SJSA1 (cell line): ENCODE measurements at places on chromosomes 6 and 20. TPM values are rescaled to one million over a fixed set of nuclear protein-coding genes. Genes with fewer than 3 reads are reported as not detected.

DNA sequence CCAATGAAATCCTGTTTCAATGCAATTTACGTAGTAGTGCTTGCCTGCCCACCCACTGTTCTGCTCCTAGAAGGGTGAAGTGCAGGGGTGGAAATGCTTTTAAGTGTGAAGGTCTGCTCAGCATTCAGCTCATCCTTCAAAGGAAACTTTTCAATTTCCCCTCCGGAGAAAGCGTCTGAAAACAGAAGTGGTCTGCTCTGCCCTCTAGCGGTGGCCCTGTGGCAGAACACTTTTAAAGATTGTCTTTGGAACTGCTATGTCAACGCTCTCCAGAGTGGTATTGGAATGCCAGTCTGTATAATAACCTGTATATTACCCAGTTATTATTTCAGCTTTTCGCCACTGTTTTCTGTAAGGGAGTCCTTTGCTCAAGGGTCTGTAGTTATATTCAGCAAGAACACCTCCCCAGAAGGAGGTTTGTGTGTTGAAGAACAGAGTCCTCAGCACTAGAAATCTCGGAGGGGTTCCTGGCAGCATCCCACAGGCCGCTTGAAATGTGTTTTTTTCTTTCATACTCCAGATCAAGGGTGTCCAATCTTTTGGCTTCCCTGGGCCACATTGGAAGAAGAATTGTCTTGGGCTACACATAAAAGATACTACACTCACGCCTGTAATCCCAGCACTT is 63.1 kb upstream of the KLHL31 start:
- peak; percentile 65 for DNase-seq

DNA sequence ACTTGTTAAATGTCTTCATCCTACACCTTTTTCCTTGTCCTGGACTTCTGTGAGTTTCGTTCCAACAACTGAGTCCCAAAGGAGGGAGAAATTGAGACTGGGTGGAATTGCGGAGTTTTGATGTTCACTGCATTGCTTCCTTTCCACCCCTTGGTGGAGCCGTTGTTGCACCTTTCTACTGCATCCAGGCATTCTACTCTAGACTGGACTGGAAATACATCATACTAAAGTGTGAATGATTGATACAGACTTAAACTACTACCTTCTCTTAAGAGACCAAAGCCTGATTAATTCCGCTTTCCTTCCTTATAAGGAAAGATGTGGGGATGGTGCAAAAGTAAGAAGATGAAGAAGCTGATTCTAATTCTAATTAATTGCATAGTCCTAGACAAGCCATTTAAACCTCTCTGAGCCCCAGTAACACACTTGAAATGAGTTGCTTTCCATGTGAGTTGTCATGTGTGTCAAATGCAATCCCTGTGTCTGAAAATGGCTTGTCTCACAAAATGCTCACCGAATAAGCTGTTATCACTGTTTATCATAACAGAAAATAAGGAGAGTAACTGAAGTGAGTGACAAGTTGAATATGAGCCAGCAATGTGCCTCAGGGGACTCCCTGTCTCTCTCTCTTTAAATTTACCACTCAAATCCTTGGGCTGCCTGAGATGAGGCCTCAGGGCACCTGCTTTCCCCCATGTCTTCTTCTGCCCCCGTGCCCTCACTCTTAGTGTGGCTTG is 338.3 kb upstream of the CHD6 start:
- DNase-seq: no peak

Gene KCNK5
- not detected in 2 replicates for total RNA-seq

Gene MYLK2
- total RNA-seq: 0.82 and 1.0 TPM in 2 replicates

Gene PGBD1
- total RNA-seq: 13.4 and 13.5 TPM in 2 replicates

DNA sequence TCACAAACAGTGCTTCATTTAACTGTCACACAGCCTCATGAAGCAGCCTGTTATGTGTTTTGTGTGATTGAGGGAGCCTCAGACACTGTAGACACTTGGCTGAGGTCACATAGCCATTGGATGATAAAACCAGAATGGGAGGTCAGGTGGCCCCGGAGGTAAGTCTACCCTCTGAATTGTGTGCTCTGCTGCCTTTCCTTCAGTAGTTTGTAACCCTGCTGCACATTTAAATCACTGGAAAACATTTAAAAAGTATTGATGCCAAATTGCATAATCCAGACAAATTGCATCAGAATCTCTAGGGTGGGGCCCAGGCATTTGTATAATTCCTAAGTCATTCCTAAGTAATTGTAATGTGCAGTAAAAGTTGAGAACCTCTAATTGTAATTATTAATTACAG is 85.2 kb upstream of the ECI2 start:
- no peak for DNase-seq

GRCh38 chr20:14470231-14470899 is 133.0 kb upstream of the FLRT3 start:
- DNase-seq: no peak

Gene ABHD16B
- total RNA-seq: not detected in 2 replicates

GRCh38 chr6:155187106-155187505 is 76.7 kb upstream of the CLDN20 start:
- no peak for DNase-seq

GRCh38 chr6:159094444-159095252 is 49.9 kb upstream of the TAGAP start:
- no peak for DNase-seq

DNA sequence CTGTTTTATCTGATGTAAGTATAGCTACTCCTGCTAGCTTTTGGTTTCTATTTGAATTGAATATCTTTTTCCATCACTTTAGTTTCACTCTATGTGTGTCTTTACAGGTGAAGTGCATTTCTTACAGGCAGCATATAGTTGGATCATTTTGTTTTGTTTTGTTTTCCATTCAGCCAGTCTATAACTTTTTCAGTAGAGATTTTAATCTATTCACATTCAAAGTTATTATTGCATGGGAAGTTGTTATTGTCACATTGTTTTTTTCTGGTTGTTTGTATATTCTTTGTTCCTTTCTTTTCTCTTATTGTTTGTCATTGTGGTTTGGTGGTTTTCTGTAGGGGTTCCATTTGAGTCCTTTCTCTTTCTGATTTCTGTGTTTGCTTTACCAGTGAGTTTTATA is 151.2 kb downstream of the PDE10A start:
- DNase-seq: no peak

Gene GPR63
- 0.44 and 1.4 TPM in 2 replicates for total RNA-seq

DNA sequence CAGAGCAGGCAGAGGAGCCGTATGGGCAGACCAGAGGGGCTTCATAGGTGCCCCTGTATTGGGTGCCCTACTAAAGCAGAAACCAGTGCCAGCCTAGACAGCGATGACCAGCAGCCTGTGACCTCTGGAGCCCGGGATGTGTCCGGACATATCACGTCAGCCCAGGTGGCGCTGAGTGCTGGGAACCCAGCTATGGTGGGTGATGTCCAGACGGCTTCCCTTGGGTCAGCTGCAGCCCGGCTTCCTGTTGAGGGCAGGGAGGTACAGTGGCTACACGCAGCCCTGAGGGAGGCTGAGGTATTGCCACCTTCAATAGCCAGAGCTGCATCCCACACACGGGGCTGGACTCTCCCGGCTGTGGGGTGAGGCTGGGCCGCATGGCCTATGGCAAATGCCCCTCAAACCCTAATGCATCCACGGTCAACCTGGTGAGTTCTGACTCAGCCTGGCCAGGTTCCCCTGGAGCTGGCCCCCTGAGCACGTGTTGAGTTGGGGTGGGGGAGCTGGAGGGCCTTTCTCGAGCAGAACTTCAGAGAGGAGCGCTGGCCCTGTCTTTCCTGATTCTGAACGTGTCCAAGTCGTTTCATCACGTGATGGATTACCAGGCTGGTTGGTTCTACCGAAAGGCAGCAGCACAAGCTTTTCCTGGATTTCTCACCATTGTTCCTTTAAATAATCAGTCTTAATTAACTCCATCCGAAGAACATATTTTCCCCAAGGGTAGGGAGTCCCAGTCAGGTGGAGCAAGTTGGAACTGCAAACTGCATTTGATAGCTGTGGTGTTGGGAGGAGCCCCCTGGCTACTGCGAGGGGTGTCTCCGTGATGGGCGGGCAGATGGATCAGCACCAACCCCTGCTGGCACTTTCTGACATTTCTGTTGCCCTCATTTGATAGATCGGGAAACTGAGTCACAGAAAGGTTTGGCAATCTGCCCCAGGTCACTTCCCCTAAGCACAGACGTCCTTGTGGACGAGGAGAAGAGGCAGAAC is 7.1 kb upstream of the MYT1 start:
- no peak for DNase-seq

Gene RFX6
- total RNA-seq: not detected in 2 replicates

DNA sequence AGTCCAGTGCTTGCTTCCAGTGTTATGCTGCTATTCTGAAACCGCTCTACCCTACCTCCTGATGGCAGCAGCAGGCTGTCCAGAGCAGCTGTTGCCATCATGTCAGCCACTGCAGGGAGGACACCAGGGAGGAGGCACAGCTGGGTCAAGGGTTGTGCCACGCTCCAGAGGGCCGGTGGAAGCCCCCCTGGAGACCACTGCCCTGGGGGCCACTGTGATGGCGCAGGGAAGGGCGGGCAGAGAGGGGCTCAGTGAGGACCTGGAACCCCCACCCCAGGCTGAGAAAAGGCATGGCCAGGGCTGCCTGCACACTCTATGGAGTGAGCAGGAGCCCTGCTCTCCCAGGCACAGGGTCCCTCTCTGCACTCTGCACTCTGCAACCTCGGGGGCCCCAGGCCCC is 271.3 kb upstream of the BTBD3 start:
- DNase-seq: no peak

- no peak for DNase-seq
These were observed 14.5 kb downstream of the ASF1A start for GRCh38 chr6:118908441-118908840.

- no peak for DNase-seq
These were observed 22.3 kb downstream of the STX7 start for GRCh38 chr6:132490478-132491204.

DNA sequence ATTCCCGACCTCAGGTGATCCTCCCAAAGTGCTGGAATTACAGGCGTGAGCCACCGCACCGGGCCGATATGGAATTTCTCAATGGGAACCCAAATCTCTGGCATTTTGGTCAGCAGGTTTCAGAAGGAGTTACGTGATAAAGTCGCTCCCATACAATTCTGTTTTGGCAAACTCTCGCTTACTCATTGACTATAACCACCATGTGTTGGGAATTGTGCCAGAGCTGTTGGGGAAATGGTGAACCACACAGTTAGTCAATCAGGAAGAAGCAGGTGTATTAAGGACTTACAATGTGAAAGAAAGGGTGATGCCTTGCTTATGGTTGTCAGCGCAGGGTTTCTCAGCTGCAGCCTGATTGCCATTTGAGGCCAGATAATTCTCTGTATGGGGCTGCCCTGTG is 410.5 kb downstream of the QKI start:
- DNase-seq: no peak

DNA sequence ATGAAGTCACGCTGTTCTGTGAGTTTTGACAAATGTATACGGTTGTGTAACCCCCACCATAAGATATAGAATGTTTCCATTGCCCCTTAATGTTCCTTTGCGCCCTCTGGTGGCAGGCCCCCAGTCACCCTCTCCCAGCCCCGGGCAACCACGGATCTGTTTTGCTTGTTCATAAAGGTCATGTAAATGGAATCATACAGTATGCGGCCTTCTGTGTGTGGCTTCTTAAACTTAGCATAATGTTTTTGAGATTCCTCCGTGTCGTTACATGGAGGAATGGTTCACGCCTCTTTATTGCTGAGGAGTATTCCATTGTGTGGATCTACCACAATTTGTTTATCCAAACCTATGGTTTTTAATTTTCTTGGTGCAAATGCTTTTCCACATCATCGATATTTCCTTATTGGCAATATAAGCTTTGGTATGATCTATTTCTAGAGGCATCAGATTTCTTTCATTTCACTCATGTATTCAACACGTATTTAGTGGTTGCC is 28.4 kb downstream of the LYRM2 start:
- peak; percentile 33 for DNase-seq

Gene CRIP3
- total RNA-seq: not detected in 2 replicates

Gene CST8
- not detected in 2 replicates for total RNA-seq

Gene CLVS2
- not detected in 2 replicates for total RNA-seq

GRCh38 chr6:21598674-21599023 is 5.1 kb downstream of the SOX4 start:
- peak; percentile 52 for DNase-seq

- DNase-seq: no peak
These were observed 96.6 kb upstream of the B3GAT2 start for GRCh38 chr6:71053475-71053874.

Gene MYB
- 0.16 TPM in 1 of 2 replicates, not detected in the other for total RNA-seq

- no peak for DNase-seq
These were observed 434.5 kb upstream of the MANEA start for GRCh38 chr6:95142661-95143335.

Gene NNAT
- not detected in 2 replicates for total RNA-seq

DNA sequence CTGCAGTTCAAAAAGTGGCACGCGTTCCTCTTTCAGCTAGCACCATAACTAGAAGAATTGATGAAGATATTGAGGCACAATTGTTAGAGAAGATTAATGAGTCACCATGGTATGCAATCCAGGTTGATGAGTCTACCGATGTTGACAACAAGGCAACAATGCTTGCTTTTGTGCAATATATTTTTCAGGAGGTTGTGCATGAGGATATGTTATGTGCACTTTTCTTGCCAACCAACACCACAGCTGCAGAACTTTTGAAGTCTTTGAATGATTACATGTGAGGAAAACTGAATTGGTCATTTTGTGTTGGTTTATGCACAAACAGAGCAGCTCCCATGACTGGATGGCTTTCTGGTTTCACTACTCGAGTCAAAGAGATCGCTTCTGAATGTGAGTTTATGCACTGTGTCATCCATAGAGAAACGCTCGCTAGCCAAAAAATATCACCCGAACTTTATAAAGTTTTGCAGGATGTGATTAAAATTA is 129.3 kb upstream of the SLC24A3 start:
- DNase-seq: no peak

DNA sequence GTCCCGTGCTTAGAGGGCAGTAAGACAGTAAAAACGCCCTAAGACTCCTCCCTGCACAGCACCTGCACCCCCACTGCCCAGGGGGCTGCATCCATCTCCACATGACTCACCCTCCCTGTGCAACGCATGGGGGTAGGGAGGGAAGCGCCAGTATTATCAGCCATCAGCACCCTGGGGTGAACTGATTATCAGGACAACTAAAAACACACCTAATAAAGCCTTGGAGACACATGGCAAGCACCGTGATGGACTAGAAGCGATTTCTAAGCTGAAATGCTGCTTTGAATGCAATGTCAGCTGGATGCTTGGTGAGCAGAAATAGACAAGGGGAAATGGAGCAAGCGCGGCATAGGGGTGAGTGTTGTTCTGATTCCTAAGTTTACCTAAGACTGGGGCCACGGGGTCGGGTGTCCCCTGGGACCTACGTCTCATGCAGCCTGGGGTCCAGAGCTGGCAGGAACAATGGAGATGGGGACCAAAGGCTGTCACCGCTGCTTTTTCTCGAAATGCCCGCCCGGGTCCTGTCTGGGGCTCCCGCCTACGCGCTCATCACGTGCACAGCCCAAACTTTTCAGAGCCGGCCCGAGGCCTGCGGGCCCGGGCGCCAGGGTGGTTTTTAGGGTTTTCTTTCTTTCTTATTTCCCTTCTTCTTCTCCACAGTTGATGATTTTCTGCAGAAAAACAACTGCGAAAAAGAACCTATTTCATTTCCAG is 702 bp upstream of the TNFAIP3 start:
- DNase-seq: no peak

GRCh38 chr6:43355862-43356590 is 13.4 kb downstream of the ZNF318 start:
- DNase-seq: no peak
